Smooth muscle cell of the coronary artery (primary cell): ENCODE measurements at places on chromosomes 5 and 9. TPM values are rescaled to one million over a fixed set of nuclear protein-coding genes. Genes with fewer than 3 reads are reported as not detected.

Gene CYLC2
- total RNA-seq = not detected in 2 replicates

Gene LVRN
- 0.30 and 1.5 TPM in 2 replicates for total RNA-seq

Gene TAF1L
- total RNA-seq = not detected in 2 replicates

Gene BAAT
- not detected in 2 replicates for total RNA-seq

Gene ZMAT2
- 63.1 and 94.5 TPM in 2 replicates for total RNA-seq

Gene PTPA
- total RNA-seq = 74.3 and 111 TPM in 2 replicates

Gene PHF24
- under 0.01 TPM in 2 replicates for total RNA-seq

Gene FUT7
- not detected in 2 replicates for total RNA-seq

Gene PTGDS
- 1.1 and 33.0 TPM in 2 replicates for total RNA-seq
